Ovary (tissue), 10 donors: ENCODE measurements at places on chromosomes 7 and 10.

DNA sequence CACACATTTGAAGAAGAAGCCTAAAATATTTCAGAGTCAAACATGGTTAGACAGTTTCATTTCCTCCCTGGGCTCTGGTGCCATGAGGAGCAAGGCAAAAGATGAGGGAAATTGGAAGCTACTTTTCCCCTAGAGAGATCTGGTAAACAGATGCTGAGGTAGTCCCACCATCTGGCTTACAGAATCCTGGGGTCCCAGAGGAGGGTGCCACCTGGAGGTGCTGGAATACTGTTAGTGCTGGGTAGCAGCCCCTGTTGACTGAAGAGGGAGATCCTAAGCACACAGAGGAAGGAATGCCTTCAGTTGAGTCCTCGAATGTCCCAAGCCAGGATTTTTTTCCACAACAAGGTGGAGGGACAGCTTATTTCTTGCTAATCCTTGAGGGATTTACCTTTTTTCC, 160.1 kb downstream of the FZD1 start:
- no peak for DNase-seq

DNA sequence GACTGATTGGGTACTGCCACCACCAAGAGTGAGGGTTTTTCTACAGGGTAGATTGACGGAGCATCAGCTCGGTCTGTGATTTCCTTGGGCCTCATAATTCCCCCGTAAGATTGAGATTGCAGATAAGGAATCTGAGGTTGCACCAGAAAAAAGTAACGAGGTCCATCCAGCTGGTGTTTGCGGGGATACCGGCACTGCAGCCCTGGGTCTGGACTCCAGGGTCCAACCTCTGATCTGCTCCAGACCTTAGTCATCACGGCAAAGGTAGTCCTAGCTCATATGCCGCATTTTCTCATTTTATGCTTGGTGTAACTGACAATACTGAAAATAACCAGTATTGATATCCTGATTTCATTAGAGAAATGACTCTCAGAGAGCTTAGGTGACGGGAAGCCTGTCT, 3.9 kb downstream of the CARD11 start:
- no peak for DNase-seq

DNA sequence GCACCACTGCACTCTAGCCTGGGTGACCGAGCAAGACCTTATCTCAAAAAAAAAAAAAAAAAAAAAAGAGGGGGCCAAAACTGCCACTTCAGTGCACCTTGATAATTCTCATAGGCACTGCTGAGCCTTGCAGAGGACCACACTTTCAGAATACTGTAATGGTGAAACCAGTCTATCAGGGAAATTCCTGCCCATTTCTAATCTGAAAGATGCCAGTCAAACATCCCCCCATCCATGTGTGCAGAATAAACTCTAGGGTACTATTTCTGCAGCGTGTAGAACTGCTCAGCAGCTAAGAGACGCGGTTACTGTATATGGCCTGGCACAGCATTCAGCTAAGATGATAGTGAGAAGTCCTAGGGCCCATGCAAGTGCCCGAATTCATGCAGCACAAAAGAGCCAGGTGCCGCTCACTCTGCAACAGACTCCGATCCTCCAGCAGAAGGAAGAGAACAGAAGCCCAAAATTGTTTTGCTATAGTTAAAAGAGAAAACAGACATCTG, 286.8 kb upstream of the KLF14 start:
- no peak for DNase-seq

DNA sequence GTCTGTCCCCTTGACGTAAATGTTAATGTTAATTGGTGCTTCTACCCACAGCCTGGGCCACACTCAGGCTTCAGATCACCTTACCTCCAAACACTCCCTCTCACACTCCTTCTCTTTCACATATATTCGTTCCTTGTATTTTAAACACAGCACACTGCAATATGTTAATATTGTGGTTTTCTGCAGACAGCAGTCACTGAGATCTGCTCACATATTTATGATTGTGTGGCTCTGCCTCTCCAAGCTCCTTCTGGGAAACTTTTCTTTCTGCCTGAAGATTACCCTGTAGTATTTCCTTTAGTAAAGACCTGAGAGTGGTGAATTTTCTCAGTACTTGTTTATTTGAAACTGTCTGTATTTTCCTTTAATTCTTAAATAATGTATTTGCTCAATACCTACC, 104.7 kb downstream of the VWC2 start:
- DNase-seq, result no peak

GRCh38 chr7:5683280-5683670, 98.2 kb downstream of the RNF216 start:
- no peak for DNase-seq

DNA sequence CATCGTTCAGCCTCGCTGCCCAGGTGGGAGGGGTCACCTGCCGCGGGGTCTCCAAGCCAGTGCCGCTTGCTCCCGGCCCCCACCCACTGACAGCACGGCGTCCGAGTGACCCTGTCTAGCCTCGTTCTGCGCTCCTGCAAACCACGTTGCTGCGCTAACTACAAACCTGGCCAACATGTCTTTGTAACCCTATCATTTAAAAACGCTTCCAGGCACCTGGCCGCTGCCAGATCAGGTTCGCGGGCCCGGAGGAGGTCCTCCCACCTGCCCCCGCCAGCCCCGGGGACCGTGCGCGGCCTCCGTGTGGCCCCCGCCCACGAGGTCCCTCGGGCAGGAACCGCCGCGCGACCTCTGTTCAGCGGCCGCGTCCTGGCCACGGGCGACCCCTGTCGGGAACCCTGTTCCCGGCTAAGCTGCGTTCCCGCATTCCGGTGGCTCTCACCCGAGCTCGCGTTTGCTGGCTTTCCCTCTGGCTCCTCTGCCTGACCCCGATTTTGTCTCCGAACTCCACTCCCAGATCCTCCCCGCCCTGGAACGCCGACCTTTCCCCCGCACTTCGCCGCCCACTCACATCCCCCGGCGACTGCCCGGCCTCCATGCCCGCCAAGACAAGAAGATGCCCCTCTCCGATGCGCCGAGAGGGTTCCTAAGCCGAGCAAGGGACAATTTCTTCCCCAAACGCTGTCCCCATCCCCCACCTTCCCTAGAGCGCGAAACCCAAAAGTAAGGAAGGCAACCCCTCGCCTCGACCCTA, 2.4 kb downstream of the SFMBT2 start:
- DNase-seq, result peak; percentile 82

- no peak for DNase-seq
Measured at GRCh38 chr7:83751217-83751616, 102.3 kb upstream of the SEMA3E start.

DNA sequence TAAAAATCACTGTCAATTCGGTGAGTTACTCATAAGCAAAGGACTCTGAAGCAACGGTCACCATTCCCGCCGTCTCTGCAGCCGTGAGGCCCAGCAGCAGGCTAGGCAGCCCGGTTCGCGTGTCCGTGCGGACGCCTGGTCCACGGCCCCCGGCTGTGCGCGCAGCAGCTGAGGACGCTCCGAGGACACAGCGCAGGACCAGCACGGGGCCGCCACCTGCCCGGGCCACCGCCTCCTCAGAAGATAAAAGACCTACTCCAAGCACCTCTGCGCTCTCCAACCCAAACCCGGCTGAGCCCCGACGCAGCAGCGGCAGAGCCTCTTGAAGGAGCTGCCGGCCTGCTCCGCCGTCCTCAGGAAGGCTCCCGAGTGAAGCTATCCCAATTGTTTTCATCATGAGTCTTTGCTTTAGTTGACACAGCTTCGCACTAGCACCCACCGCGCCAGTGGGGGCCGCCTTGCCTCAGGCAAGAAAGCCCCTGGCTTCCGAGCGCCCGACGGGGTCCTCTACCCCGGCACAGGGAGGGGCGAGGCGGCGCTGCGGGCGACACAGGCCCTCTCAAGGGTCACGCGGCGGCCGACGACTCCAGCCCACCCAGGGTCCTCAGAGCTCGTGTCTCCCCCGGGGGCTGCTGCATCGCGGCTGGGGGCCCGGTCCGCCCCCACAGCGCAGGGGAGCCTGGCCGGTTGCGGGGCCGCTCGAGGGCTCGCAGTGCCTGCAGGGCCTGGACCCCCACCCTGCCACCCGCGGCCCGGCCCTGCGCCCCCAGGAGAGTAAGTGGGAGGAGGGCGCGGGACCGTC, 16.9 kb upstream of the GPR146 start:
- DNase-seq, result peak; percentile 56

- no peak for DNase-seq
Measured at GRCh38 chr10:98404571-98405359, 10.2 kb downstream of the PYROXD2 start.

GRCh38 chr10:132291826-132292225, 15.9 kb downstream of the STK32C start:
- DNase-seq, result no peak

GRCh38 chr7:27631391-27631790, 31.3 kb downstream of the HIBADH start:
- no peak for DNase-seq
